ENCODE measurements at places on chromosomes 2 and 18.
A peak's percentile ranks its signal among the peaks of the same experiment; 100 is the strongest.

GRCh38 chr18:13386891-13387801 lies 168.6 kb downstream of the LDLRAD4 start:
- no peak for DNase-seq

DNA sequence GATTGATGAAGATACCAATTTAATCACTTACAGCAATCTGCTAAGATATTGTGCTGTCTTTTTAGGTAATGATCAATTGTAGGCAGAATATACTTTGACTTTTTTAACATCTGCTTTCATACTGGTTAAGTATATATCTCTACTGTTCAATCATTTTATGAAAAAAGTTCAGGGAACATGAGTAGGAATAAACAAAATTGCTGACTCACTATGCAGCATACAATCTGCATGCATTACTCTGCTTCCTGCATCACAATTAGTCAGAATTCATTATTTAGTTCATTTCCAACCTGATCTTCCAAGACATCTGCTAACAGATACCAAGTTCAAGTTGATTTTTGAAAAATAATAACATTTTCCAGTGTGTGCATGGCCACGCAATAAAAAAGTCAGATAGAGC lies 1430.4 kb upstream of the LRRTM1 start:
- DNase-seq: no peak

DNA sequence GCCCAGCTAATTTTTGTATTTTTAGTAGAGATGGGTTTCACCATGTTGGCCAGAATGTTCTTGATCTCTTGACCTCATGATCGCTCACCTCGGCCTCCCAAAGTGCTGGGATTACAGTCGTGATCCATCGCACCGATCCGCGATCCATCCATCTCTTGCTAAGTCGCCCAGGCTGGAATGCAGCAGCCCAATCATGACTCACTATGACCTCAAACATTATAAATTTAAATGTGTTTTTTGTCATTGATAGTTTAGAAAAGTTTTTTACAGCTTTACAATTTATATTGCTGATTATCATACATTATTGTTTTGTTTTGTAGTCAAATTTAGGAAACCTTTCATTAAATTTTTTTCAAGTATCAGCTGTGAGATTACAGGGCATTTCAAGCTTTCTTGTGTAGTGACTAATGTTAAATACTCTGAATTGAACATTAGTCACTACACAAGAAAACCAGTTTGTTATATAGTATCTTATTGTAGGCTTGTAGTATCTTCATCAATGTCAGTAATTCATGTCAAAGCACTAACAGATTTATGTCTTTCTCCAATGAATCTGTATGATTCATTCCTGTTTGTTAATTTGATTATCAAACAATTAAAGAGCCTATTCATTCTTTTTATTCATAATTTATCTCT lies 37.5 kb downstream of the NR4A2 start:
- DNase-seq: no peak

DNA sequence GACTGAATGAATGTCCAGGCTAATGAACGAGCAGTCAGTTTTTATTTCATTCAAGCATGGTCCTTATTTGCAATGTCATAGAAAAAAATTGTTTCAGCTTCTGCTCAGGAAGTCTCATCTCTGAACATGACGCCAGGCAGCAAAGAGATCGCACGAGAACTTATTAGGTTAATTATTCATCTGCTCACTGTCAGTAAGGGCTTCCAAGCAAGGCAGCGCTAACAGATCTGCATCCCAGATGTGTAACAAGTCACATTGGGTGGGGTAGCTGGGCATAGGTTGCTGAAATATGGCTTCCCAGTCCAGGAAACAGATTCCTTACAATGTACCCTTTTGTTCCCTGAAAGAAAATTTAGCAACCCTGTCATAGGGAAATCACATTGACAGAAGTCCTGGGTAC lies 63.5 kb downstream of the ANKRD44 start:
- DNase-seq: no peak

GRCh38 chr2:223731503-223731902 lies 105.9 kb downstream of the AP1S3 start:
- DNase-seq: no peak

DNA sequence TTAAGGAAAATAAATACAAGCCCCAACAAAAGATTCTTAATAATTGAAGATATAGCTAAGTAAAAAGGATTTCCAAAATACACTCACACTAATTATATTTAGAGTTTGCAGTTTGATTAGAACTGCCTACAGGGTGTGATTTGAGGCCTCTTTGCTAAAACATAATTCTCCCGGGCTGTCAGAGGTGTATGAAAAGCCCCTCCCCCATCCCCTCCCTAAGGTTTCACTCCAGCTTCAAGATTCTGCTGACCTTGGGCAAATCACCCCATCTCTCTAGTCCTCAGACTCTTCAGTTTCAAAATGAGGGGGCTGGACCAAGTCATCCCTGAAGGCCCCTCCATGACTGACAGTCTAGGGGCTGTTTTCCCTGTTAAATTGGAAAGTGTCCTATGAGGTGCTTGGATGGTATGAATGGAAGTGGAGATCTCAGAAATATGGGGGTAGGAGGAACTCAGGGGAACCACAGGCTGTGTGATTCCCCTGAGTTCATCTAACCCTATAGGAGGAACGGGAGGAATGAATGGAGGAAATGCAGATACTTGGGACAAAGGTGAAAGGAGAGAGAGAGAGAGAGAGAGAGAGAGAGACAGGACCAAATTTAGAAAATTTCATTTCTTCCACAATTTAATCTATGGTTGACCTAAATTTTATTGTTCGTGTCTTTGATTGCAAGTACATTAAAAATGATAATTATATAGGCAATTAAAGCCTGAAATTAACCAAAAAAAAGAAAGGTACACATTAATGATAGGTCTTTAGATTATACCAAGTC lies 107.5 kb downstream of the SPP2 start:
- no peak for DNase-seq

DNA sequence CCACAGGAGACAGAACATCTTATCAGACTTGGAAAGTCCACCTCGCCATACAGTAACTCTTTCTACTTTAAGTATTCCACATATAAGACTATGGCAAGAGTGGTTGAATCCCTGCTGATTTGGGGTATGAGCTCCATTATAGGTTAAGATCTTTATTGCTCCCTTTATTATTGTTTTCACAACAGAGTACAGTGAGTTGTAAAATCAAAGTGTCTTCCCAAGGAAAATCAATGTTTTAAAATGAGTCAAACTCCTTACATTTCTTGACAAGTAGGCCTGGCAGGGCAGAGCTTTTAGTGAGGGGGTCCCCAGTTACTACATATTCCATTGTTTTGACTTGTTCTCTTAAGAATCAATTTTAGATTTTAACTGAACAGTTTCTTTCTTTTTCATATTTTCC lies 49.6 kb upstream of the STAT1 start:
- DNase-seq: no peak

- no peak for DNase-seq
Observed at GRCh38 chr2:154374416-154374815, 324.1 kb upstream of the KCNJ3 start.

GRCh38 chr2:223528036-223528435 lies 74.1 kb downstream of the SCG2 start:
- DNase-seq: peak; percentile 33

DNA sequence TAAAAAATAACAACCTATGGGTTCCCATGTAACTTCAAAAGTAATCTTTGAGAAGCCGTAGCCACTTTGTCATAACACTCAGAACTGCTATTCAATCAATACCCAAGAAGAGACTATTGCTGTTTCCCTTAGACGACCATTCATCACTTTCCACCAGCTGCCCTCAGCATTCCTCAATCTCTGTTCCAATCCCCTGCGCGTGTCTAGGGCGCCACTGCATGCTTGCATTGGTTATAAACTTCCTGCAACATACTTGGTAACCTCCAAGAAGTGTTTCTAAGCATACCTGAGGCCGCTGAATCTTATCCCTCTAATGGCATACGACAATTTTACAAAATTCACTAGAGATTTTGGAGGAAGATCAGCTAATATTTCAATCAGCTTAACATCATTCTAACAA lies 134.2 kb downstream of the LAMA1 start:
- no peak for DNase-seq

DNA sequence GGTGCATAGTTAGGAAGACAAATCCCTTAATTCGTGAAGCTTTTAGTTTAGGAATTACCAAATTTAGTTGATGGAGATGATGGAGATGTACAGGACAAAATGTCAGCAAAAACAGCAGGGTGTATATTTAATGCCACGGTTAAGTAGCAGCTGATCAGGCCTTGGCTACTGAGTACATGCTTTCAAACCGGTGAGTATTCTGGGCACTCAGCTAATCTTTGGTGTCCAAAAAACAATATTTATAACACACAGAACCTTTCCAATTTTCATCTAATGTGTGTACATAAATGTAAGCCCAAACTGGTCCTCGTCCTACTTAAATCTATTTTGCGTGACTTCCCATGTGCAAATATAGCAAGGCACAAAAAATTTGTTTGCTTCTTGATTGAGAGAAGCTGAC lies 703.4 kb upstream of the LINC00305 start:
- no peak for DNase-seq

GRCh38 chr2:218992196-218992595 lies 1.0 kb downstream of the CRYBA2 start:
- DNase-seq: no peak

- no peak for DNase-seq
Observed at GRCh38 chr18:32264401-32264800, 74.6 kb downstream of the MEP1B start.

DNA sequence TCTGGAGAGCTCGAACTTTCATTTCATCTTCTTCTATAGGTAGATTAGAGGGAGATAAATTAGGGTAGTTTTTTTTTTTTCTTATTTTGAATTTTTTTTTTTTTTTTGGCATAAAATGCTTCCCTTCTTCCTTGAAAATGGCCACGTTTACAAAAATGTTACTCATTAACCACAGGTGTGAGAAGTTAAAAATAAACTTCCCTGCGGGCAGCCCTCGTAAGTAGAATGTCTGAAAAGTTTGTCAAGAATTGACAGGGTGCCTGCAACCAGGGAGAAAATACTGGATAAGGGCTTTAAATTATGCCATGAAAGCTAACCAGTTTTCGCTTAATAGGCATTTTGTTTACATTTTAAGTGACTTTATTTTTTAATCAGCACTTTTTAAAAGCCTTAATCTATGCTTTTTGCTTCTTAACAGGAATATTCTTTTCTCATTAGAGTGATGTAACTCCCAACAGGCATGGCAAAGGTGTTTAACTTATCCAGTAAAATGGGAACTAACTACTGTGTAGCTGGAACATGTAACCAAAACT lies 4.2 kb upstream of the FN1 start:
- no peak for DNase-seq

DNA sequence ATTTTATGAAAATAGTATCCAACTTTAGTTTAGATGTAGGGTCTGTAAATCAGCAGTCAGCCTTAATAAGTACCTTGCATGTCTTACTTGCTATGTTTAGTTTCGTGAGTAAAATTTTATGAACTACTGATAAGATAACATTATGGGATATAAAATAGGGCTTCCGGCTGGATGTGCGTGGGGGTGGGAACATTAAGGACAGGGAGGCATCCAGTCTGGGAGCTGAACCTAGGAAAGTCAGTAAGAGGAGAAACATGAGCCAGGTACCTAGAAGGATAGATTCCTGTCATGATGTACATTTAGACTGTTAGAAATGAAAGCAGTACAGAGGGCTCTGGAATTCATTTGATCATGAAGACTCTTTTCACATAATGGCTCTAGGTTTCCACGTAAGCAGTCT lies 12.7 kb upstream of the KCNJ13 start:
- no peak for DNase-seq

DNA sequence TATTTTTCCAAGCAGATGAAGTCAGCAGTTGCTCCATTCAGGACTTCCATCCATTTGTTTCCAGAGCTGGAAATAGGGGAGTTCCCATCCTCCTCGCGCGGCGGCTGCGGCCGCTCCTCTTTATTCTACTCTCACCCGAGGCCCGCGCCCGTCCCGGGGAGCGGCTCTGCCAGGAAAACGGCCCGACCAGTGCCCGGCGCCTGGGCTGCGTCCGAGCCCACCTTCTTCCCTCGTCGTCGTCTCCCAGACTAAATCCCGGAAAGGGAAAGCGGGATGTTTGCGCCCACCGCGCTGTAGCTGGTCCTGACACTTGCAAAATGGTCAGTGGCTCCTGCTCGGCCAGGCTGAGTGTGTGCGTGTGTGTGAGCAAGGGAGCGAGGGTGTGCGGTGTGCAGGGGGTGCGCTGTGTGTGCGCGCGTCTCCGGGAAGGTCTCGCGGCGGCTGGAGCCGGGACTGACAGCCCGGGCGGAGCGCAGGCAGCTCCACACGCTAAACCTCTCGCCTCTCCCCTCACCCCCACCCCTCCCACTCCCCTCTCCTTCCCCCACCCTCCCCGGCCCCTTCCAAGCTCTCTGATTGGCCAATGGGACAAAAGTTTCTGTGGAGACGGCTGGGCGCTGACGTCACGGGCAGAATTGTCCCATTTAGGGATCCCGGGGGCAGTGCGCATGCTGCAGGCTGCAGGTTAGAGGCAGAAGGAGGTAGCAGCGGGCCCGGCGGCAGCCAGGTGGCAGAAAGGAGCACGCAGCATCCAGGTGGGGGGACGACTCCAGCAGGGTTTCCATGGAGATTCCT lies at the start of gene NOL4:
TSS of gene NOL4 (minus strand) at position 491 of the 795 bp plus-strand sequence. CDS start 1,660 bp downstream, outside the sequence.
- peak; percentile 33 for DNase-seq

DNA sequence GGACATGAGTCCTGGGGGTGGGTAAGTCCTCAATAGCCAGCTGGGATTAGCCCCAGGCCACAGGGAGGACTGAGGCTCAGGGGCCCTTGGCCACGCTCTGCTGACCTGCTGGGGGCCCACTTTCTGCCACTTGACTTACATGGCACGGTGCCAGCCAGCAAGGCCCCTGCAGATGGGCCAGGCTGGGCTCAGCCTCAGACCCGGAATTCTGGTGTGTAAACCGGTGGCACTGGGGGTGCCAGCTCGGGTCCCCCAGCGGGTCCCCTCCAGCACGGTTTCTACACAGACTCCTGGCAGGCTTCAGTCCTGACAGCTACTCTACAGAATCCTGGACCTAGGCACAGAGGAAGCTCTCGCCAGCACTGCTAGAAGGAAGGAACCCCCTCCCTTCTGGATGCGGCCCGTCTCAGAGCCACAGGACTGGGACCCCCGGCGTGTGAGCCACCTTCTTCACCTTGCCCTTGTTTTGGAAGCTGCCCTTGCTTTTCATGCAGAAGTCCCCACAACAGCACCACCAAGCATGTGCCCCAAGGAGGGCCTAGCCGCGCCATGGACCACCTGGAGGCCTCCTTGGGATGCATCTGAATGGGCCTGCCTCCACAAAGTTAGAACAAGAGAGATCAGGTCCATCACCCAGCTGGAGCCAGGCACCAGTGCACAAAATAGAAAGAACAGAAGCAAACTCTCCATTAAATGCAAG lies 8.0 kb downstream of the HDAC4 start:
- no peak for DNase-seq

- DNase-seq: no peak
Observed at GRCh38 chr2:30443081-30443480, 4.0 kb upstream of the LCLAT1 start.

Data from dermis blood vessel endothelial cell (primary cell).